PC-9 (cell line): ENCODE measurements at places on chromosomes 6 and 20.

DNA sequence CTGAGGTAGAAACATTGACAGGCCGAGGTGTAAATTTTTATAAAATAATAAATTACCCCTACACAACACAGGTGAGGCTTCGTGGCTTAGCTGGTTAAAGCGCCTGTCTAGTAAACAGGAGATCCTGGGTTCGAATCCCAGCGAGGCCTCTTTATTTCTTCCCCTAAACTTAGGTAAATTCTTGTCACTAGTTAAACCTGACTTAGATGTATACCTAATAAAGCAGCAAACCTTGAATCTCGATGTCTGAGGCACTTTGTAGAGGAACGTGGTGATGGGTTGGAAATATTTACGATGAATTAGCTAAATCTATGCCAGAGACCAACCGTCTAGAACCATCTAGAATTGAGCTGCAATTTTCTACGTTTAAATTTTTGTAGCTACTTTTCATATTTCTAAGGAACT lies 185.6 kb downstream of the OR2B2 start:
- DNase-seq: no peak

DNA sequence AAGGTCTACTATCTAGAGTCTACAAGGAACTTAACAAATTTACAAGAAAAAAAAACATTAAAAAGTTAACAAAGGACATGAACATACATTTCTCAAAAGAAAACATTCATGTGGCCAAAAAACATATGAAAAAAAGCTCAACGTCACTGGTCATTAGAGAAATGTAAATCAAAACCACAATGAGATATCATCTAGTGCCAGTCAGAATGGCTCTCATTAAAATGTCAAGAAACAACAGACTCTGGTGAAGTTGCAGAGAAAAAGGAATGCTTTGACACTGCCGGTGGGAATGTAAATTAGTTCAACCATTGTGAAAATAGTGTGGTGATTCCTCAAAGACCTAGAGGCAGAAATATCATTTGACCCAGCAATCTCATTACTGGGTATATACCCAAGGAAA lies 48.3 kb downstream of the OGFRL1 start:
- no peak for DNase-seq

DNA sequence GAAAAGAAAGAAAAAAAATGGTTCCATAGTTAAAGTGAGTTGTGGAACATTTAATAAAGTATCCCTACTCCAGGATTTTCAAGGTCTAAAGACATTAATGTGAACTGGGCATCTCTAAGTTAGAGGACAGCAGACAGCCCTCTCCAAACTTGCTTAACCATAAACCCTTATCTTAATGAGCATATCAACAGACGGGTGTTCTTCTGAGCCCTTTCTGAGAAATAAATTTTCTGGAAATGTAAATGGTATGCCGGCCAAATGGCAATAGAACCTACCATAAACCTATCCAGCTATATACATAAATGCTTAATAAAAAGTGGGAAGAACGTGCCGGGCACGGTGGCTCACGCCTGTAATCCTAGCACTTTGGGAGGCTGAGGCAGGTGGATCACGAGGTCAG lies 12.5 kb downstream of the SLC18B1 start:
- no peak for DNase-seq

- no peak for DNase-seq
These were observed 5.1 kb upstream of the KIAA0408 start for GRCh38 chr6:127464161-127464880.

DNA sequence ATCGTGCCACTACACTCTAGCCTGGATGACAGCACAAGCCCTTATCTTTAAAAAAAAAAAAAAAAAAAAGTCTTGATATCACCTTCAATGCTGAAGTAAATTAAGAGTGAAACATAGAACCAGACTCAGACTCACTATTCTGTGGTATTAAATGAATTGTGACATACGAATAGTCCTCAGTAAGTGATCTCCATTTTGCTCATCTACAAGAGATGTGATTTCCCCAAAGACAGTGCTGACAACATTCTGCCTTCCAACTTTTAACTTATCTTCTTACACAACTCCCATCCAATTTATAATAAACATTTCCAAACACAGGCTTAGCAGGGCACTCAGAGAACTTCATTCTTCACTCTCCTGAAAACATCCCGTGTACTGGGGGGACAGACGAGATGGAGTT lies 8.0 kb downstream of the ZBTB24 start:
- no peak for DNase-seq

GRCh38 chr20:13119583-13119982 lies 101.5 kb upstream of the ISM1 start:
- DNase-seq: no peak

DNA sequence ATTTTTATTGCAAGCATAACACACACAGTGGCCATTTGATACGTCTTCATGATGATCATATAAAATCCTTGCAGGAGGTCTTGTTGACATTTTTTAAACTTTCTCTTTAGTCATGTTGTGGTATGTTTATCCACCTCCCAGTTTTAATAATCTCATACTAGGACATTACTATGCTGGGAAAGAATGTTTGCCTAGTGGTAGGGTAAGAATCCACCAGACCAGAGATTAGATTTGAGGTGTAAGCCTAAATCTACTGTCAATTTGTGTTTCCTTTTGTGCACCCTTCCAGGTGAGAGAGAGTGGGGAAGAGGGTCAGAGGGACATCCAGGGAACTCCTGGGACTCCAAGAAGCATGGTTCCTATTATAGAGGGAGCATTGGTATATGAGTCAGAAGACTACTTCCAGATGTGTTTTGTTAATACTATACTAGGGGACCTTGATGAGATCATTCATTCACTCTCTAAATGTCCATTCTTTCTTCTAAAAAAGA lies 298.3 kb upstream of the SASH1 start:
- DNase-seq: no peak

- no peak for DNase-seq
These were observed 81.4 kb downstream of the SERAC1 start for GRCh38 chr6:158086504-158087223.

GRCh38 chr6:16333580-16333979 lies 95.2 kb downstream of the GMPR start:
- DNase-seq: peak; percentile 23

- peak; percentile 91 for DNase-seq
These were observed at the start of gene TEAD3 for GRCh38 chr6:35496841-35497570. TEAD3 (minus strand) TSS chr6:35497079.

GRCh38 chr6:169164986-169165385 lies 88.7 kb downstream of the THBS2 start:
- DNase-seq: no peak

GRCh38 chr6:8821981-8822381 lies 386.6 kb upstream of the SLC35B3 start:
- no peak for DNase-seq

DNA sequence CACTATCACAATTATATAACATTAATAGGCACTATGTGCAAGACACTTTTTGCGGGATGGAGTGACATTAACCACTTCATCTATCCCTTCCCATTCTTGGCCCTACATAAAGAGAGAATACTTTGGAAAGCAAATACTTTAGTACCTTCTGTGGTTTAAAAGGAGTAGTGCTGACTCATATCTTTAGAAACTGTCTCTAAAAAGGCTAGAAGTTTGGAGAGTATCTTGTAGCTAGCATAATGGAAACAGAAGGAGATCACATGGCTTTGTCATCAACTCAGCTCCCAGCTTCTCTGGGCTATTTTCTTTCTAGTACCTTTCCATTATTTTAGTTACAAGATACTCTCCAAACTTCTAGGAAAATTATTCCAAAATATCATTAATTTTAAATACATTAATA lies 157.5 kb downstream of the ADGRG6 start:
- DNase-seq: no peak

DNA sequence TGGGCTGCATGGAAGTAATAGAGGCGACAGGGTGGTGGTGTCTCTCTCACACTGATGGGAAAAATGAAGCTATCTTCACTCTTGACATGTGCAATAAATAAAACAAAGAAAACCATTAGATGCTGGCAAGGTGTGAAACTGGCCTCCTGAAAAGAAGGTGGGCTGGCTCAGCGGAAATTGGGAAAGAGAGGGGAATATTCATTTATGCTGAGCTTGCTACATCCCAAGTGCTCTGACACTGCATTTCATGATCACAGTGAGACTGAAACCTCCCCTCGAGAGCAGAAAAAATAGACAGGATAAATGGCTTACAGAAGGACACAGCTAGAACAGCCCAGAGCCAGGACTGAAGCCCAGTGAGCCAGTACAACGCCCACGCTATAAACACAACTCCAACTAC lies 112.1 kb upstream of the SMLR1 start:
- DNase-seq: no peak

GRCh38 chr6:7731294-7731693 lies 5.4 kb downstream of the BMP6 start:
- no peak for DNase-seq

DNA sequence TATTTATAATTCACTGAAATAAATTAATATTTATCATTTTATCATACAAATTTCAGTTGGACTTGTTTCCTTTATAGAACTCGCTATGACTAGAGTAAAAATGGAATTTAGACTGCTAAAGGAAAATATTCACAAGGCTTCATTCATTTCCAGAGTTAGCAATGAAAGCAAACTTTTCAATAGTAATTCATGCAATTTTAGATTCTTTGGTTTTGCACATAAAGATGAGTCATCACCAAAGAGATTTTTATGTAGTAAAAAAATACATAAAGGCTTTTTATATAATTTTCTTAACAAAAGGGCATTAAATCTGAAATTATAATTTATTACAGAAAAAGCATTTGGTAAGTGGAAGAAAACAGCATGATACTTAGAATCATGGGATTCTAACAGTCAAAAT lies 37.2 kb upstream of the STXBP5 start:
- DNase-seq: no peak

DNA sequence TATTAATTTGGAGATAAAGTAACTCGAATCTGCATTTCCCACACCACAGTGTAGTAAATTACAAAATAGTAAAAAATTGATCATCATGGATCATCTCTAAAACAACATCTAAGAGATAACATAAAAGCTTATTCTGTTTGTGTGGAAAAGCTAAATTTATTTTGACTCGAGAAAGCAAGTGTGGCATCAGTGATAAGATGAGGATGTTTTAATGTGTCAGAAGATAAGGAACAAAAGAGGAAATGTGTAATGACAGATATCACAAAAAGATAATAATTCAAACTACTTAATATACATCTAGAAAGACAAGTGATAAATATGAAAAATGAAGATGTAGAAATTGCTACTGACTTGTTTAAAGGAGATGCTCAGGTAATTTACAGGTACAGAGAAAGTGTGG lies 74.1 kb downstream of the DNAH8 start:
- no peak for DNase-seq

- no peak for DNase-seq
These were observed 26.5 kb downstream of the STAU1 start for GRCh38 chr20:49161428-49162152.

- DNase-seq: no peak
These were observed 171.6 kb upstream of the CEP162 start for GRCh38 chr6:84399003-84399402.

- no peak for DNase-seq
These were observed 444.2 kb upstream of the OPRM1 start for GRCh38 chr6:153594871-153595270.

- DNase-seq: no peak
These were observed 217.8 kb upstream of the CST7 start for GRCh38 chr20:24731312-24731711.

DNA sequence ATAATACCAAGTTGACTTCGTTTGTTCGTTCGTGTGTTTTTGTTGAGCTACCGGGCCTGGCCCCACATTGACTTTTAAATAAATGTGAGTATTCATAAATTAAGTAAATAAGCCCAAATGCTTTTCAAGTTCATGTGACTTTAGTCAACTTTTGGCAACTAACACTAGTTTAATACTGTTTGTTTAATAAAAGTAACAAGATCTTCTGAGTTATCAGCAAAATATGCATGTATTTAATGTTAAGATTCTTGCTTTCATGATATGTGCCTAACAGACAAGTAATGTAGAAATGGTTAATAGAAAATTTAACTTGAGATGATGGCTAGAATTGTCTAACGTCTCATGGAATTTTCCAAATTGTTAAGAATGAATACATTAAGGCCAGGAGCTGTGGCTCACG lies 38.7 kb upstream of the ECI2 start:
- DNase-seq: no peak

DNA sequence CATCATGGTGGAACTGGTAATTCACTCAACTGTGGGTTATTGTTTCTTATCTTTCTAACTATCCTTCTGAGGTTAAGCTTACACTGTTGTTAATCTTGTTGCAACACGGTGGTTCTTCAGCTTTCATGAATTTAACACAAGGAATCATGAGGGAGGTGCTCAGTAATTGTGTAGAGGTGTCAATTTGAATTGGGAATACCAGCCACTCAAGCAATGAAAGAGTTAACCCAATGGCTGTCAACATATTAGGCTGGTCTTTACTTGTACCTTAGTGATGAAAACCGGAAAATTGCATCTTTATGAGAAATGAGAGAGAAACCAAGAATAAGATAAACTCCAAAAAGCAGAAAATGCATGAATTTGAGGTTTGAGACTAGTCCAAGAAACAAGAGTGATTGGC lies 95.7 kb downstream of the HS3ST5 start:
- no peak for DNase-seq

GRCh38 chr20:41133709-41134361 lies 3.5 kb upstream of the PLCG1 start:
- DNase-seq: no peak

DNA sequence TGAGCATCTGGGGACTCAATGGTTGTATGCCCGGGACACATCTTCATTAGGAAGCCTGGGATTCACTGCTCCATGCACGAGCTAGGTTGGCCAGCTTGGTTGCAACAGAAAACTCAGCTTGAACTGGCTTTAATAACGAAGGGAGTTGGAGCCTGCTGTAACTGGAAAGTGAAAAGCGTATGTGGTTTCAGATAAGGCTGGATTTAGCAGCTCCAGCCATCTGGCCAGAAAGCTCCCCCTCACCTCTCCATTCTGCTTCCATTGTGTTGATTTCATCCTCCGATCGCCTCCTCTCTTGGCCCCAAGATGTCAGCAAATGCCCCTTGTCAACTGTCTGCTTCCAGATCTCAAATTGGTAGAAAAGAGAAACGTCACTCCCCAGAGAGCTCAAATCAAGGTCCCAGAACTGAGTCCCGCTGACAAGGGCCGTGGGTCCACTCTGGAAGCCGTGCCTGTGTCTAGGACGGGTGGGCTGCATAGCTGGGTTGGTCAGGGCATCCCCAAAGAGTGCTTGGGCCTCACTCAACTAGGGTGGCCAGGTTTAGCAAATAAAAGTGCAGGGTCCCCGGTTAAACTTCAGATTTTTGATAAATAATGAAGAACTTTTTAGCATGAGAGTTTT lies 117.0 kb upstream of the PMEPA1 start:
- DNase-seq: no peak

GRCh38 chr6:52815167-52816092 lies 11.8 kb upstream of the GSTA1 start:
- peak; percentile 51 for DNase-seq

DNA sequence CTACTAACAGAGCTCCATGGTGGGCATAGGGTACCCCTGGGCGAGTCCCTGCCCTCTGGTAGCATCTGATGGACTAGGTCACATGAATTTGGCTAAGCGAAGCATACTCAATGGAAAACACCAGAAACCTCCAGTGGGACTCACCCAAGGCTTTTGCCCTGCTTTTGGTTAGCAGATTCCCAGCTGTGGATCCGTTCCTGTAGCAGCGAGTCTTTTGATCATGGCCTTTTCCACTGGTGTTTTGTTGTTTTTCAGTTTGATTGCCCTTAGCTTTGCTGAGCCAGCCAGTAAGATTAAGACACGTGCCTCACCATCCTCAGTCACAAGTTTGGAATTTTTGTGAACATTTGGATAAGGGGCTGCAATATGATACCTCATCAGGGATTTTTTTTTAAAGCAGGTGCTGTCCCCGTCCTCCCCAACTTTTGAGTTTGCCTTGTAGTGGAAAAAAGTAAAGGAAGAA lies 8.0 kb downstream of the TNFAIP3 start:
- DNase-seq: no peak
